ENCODE measurements at places on chromosomes 11 and 22.

DNA sequence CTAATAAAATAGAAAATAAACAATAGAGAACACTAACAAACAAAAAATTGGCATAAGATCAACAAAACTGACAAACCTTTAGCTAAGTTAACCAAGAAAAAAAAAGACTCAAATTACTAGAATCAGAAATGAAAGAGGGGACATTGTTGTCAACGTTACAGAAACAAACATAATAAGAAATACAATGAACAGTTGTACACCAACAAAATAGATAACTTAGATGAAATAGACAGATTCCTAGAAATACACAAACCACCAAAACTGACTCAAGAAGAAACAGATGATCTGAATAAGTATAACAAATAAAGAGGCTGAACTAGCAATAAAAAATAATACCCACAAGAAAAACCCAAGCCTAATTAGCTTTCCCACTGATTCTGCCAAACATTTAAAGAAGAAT, 34.7 kb upstream of the TMPRSS4 start:
- no peak for DNase-seq

DNA sequence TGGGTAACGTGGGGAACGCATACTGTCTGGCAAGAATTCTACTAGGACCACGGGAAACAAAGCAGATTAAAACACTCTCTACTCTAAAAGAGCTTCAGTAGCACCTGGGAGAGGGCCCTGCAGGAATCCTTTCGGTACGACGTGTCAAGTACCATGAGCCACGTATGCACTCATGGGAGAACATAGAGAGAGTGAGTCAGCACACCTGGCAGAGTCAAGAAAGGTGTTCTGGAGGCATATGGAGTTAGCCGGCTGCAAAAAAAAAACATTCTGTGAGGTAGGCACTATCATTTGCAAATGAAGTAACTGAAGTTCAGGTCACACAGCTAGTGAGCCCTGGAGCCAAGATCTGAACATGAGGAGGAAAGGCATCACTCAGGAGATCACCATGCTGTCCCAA, 71.1 kb upstream of the BID start:
- no peak for DNase-seq

- DNase-seq = no peak
These were observed 37.9 kb downstream of the PIK3C2A start for GRCh38 chr11:17169876-17170275.

- DNase-seq = no peak
These were observed 79.5 kb upstream of the SPON1 start for GRCh38 chr11:13883042-13883441.

- peak; percentile 53 for DNase-seq
These were observed at the start of gene LGR4 for GRCh38 chr11:27472398-27473016. Gene LGR4, minus strand, starts transcription at chr11:27472790. Its CDS starts 488 bp downstream, at chr11:27472302.

GRCh38 chr22:29901354-29901753, 18.4 kb downstream of the MTMR3 start:
- no peak for DNase-seq

DNA sequence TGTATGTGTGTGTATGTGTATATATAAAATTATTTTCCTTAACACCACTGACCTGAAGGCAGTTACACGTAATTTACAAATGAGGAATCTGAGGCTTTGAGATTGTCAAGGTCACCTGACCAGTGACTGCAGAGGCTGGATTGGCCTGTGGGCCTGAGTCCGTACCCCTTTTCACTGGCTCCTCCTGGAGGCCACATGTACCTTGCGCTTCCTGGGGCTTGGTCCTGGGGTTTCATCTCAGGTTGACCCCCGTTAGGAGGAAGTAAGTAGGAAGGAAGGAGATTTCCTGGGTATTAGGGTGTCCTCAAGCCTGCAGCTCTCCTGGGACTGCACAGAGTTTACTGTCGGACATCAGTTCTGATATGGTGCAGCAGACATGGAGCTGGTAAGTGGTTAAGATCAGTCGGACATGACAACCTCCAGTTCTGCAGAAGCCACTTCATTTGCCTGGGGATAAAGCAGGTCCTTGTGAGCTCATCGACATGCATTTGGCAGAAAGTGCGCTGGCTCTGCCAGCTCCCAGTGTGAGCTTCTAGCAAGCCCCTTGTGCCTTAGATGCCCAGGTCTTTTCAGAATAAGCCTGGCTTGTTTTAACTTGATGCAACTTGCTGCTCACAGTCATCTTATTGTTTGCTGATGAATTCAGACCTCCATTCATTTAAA, 36.6 kb downstream of the ST3GAL4 start:
- no peak for DNase-seq

DNA sequence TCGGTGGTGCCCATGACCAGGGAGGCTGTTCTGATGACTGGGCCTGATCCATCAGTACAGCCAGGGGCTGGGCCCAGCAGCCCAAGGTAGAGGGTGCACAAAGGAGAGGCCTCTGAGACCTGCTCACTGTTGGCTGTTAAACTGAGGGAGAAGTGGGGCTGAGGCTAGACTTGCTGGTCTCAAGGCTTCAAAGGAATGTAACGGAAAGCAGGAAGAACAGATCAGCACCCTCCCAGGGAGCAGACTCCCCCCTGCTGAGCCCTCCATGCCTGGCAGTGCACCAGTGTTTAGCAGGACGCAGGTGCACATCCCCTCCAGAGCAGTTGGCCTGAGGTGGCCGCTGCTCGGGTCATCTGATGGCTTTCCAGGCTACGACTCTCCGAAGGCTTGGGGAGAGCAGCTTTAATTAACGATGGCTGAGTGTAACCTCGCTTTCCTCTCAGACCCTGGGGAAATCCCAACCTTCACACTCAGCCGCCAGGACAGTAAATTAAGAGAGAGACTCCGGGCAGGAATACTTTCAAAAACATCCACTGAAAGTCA, 255.7 kb upstream of the NARS2 start:
- DNase-seq = no peak

GRCh38 chr22:46119729-46120419, 30.5 kb upstream of the PPARA start:
- no peak for DNase-seq

GRCh38 chr11:64314805-64315561, 2.4 kb downstream of the TRMT112 start:
- DNase-seq = no peak

GRCh38 chr11:96187822-96188221, 155.2 kb downstream of the MAML2 start:
- DNase-seq = no peak

- DNase-seq = no peak
These were observed 229.2 kb upstream of the NCAM1 start for GRCh38 chr11:112732031-112732430.

- no peak for DNase-seq
These were observed 78.5 kb downstream of the PLEKHA7 start for GRCh38 chr11:16935518-16936302.

- DNase-seq = no peak
These were observed 12.9 kb upstream of the CRY2 start for GRCh38 chr11:45834298-45834756.

GRCh38 chr11:12893787-12894672, 115.1 kb upstream of the RASSF10 start:
- no peak for DNase-seq

DNA sequence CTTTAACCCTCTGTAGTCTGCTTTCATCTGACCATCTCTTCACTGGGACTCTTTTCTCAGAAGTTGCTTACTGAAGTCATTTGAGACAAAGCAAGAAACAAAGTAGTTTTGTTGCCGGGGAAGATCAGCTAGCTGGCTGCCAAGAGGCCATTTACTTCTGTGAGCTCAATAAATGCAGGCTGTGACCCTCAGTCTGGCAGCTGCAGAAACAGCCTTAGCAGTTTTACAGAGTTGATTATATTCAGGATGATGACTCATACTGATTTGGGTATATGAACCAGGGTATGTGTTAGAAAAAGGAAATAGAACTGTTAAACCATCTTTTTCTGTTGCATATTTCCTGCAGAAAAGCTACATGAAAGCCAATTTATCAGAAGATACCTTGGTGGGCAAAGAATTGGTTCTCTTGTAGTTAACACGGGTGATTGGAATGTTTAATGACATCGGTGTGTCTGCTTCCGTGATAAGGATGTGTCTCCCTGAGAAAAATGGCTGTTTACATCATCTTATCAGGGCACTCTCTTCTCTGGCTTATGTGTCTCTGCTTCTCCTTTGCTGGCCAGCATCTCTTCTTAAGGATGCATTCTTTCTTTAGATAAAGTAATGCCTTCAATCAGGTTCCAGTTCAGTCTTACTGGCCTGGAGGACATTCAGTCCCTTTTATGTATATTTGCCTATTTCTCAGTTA, 18.5 kb downstream of the FIBIN start:
- no peak for DNase-seq

DNA sequence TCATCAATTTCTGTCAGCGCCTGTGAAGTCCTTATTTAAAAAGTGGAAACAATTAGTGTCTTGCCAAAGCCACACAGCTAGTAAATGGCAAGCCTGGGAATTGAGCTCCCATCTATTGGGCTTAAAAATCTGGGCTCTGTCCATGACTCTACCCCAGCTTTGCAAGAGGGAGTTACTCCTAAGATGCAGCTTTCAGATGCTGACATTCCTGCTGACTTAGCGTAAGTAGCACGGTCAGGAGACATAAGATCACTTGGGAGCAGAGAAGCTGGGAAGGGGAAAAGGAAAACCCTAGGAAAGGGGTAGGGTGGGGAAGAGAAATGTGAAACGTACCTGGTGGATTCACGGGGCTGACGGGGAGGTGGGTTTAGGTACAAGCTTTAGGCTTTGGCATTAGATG, 36.0 kb upstream of the OR4B1 start:
- no peak for DNase-seq

GRCh38 chr11:36693139-36693843, 95.3 kb upstream of the RAG2 start:
- DNase-seq = no peak

DNA sequence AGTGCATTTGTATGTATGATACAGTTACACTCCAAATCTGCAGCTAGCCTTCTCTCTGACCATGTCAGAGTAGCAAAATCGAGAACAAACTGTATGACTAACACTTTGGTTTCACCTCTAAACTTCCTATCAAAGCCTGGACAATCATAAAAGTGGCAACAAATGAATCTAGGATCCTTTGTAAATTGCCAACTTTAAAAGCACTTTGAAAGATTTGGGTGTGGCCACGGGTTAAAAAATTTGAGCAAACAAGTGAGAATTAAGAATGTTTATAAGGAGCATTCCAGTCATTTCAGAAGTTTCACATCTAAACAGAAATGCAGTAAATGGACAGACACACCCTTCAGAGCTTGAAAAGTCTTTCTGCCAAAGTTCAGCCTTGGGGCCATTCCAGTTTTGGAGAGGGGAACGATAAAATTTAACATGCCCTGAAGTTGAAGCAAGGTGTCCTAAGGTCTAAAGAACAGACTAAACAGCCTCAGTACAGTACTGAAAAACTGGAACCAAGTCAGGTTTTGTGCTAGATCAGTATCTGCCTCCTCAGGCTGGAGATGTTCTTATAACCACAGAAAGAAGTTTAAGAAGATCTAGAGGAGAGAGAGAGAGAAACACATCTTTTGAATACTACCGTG, 181.9 kb upstream of the BDNF start:
- no peak for DNase-seq

- DNase-seq = no peak
These were observed 52.5 kb downstream of the TPCN2 start for GRCh38 chr11:69101115-69101791.

- no peak for DNase-seq
These were observed 88.0 kb downstream of the ZNF280B start for GRCh38 chr22:22420580-22420979.

DNA sequence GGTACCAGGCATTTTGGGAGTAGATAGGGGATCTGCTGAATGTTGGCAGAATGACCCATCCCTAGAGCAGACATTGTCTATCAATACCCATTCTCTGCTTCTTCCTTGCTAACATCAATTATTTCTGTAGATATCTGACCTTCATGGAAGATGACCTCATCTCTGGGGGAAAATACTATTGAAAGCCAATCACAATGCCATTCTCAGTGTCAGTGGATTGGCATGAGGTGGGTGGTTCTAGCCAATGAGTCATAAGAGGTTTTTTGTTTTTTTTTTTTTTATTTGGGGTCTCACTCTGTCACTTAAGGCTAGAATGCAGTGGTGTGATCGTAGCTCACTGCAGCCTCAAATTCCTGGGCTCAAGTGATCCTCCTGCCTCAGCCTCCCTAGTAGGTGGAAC, 42.5 kb downstream of the SNX19 start:
- no peak for DNase-seq

DNA sequence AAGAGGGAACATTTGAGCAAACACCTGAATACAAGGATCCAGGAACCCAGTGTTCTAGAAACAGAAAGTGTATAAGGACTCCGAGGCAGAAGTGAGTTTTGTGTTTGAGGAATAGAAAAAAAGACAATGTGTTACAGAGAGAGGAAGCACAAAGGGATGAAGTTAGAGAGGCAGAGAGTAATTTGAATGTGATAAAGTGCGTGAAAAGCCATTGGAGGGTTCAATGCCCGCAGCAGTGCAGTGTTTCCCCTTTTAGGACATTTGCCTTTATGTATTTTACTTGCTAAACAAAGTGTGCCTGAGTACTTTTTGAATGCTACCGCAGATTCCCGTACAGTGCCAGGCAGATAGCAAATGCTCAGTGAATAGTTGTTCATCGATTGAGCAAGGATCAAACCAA, 508.5 kb downstream of the RAB38 start:
- no peak for DNase-seq

DNA sequence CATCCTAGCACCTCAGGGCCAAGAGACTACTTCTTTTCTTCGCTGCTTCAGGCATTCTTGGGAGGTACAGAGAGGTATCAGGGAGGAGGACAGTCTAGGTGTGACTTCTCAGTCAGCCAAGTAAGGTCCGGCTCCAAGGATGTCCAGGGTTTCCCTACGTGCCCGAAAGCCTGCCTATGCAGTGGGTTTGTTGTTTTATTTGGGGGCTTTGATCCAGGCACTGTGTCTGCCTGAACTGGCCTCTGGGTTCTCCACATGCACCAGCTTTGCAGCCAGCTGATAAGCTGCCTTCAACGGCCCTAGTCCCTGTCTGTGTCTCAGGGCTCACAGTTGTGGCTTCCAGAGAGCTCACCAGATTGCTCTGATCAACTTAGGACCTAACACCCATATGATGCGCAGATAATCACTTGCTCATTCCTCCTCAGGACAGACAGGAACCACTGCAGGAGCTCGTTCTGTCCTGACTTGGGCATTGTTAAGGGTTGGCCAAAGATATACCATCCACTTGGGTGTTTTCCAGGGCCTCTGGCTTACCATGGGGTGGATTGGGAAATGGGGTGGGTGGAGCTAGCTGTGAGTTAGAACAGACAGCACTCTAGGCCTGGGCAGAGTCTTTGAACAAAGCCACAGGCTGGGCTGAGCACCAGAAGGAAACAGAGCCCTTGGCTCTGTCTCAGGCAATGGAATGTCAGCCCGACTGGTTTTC, 45.5 kb upstream of the CRYBB3 start:
- DNase-seq = no peak

DNA sequence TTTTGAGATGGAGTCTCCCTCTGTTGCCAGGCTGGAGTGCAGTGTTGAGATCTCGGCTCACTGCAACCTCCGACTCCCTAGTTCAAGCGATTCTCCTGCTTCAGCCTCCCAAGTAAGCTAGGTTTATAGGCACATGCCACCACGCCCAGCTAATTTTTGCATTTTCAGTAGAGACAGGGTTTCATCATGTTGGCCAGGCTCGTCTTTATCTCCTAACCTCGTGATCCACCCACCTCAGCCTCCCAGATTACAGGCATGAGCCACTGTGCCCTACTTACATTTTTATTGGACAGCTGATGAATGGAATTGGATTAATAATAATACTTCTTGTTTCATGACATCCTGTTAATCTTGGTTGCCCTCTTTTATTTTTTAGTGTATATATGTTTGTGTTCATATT, 3.0 kb upstream of the MRGPRD start:
- no peak for DNase-seq

GRCh38 chr22:18119409-18120110, 9.0 kb downstream of the TUBA8 start:
- DNase-seq = no peak

GRCh38 chr11:31582697-31583096, 73.1 kb downstream of the ELP4 start:
- no peak for DNase-seq
